Left forelimb (tissue), 1 donor: ENCODE measurements at places on chromosomes 6 and 20.

DNA sequence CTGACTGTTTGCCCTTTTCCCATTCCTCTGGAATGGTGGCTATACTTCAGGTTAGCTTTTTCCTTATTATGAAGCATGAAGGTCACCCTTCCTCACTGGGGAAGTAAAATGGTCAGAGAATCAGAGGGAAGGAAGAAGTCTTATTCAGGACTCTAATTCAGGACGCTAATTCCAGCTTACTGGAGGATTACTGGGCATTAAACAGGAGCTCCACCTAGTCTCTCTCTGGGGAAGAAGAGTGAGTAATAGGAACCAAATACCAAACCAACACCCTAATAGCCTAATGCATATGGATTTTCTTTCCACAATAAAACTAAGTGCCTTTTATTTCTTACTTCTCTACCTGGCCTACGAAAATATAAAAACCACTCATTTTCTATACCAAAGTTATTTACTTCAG is 10.1 kb downstream of the CRISP1 start:
- DNase-seq = no peak

DNA sequence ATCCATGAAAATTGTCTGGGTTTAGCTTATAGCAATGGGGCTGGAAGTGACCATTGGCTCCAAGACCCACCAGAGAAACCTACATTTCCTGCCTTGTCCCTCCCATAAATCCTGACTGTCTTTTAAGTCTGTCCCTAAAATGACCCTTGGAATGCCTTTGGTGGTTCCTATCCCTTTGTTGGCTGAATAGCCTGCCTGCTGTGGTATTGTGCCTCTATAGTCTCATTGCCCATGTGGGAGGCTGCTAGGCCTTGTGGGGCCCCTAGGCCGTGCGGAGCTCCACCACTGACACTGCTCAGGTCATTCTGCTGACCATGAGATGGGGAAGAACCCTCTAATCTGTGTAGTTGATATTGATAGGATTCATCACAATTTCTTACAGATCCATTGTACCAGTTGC is 43.3 kb downstream of the SCP2D1 start:
- no peak for DNase-seq

DNA sequence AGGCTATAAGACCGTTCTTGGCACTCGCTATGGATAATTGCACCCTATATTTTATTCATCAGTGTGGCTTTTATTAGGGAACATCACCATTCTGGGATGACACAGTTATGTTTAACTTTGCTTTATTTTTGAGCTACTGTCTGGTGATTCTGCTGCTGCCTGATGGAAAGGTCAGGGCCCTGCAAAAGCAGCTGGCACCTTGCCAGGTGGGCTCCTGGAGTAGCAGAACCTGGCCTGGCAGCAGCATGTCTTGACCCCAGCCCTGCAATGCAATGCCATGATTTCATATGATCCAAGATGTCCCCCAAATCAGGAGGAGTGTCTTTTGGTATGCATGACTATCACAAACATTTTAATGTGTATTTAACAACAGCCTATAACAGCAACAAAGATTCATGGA is 228.4 kb upstream of the RSPO3 start:
- DNase-seq = no peak

GRCh38 chr6:170237999-170238740 is 52.7 kb downstream of the DLL1 start:
- DNase-seq = no peak

- DNase-seq = no peak
Measured at GRCh38 chr6:39314273-39314795, at the start of gene KCNK17. TSS of gene KCNK17 (minus strand) at chr6:39314419. CDS start at chr6:39314320, 99 bp downstream.

DNA sequence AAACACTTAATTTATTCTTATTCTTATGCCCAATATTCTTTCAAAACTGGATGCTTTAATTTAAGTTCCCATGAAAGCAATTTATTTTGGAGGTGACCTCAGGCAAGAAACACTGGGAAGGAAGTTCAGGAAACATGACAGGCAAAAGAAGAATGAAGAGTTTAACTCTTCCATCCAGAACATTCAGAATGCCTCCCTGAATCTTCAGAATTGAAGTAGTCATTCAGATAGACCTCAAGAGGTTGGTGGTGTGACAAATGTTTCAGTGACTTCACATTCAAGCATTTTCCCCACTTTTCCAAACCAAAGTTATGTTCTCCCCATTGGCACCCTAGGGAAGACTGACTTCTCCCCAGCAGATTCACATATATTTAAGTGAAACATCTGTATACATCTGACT is 110.5 kb downstream of the HAO1 start:
- no peak for DNase-seq

GRCh38 chr6:30490026-30490876 is 942 bp downstream of the HLA-E start:
- peak; percentile 81 for DNase-seq

- no peak for DNase-seq
Measured at GRCh38 chr20:25064561-25065071, 6.7 kb upstream of the ACSS1 start.

- no peak for DNase-seq
Measured at GRCh38 chr20:31549513-31549880, 35.3 kb downstream of the HM13 start.

DNA sequence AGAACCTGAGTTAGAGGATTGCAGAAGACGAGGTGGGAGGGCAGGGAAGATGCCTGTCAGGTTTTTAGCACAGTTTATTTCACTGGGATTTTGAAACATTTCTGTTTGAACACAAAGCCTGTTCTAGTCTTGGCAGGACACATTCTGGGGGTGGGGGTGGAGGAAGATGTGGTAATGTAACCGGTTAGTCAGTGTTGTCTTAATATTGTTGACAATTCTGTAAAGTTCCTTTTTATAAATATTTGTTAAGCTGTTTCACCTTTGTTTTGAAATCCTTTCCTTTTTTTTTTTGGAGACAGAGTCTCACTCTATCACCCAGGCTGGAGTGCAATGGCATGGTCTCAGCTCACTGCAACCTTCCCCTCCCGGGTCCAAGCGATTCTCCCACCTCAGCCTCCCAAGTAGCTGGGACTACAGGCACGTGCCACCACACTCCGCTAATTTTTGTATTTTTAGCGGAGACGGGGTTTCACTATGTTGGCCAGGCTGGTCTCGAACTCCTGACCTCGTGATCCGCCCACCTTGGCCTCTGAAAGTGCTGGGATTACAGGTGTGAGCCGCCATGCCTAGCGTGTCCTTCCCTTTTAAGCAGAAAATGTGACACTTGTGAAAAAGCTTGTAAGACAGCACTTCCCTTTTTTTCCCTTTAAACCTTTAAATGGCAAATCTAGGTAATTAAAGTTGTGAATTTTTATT is 20.2 kb downstream of the SLC9A8 start:
- no peak for DNase-seq

- no peak for DNase-seq
Measured at GRCh38 chr6:41970436-41970846, 28.8 kb upstream of the CCND3 start.

DNA sequence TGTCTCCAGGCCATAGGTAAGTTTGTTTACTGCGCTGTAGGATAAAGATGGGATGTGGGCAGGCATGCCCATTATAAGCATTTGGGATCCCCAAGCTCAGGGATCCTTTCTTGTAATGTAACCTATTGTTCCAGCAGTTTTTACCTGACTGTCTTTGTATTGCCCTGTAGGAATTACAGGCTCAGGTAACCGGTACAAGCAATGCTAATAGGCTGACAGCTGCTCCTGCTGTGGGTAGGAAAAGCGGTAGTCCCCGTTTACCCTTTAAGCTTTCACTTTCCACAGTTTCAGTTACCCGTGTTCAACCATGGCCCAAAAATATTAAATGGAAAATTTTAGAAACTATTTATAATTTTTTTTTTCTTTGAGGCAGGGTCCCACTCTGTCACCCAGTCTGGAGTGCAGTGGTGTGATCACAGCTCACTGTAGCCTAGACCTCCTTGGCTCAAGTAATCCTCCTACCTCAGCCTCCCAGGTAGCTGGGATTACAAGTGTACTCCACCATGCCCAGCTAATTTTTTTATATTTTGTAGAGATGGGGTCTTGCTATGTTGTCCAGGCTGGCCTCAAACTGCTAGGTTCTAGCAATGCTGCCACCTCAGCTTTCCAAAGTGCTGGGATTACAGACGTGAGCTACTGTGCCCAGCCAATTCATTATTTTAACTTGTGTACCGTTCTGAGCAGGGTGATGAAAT is 108.6 kb downstream of the CDYL start:
- no peak for DNase-seq

GRCh38 chr20:21234324-21234723 is 68.8 kb upstream of the XRN2 start:
- no peak for DNase-seq

GRCh38 chr6:42226645-42227143 is 9.0 kb upstream of the MRPS10 start:
- no peak for DNase-seq

GRCh38 chr6:163054641-163055040 is 326.9 kb downstream of the PACRG start:
- no peak for DNase-seq

GRCh38 chr20:7410150-7410549 is 530.1 kb downstream of the HAO1 start:
- no peak for DNase-seq

DNA sequence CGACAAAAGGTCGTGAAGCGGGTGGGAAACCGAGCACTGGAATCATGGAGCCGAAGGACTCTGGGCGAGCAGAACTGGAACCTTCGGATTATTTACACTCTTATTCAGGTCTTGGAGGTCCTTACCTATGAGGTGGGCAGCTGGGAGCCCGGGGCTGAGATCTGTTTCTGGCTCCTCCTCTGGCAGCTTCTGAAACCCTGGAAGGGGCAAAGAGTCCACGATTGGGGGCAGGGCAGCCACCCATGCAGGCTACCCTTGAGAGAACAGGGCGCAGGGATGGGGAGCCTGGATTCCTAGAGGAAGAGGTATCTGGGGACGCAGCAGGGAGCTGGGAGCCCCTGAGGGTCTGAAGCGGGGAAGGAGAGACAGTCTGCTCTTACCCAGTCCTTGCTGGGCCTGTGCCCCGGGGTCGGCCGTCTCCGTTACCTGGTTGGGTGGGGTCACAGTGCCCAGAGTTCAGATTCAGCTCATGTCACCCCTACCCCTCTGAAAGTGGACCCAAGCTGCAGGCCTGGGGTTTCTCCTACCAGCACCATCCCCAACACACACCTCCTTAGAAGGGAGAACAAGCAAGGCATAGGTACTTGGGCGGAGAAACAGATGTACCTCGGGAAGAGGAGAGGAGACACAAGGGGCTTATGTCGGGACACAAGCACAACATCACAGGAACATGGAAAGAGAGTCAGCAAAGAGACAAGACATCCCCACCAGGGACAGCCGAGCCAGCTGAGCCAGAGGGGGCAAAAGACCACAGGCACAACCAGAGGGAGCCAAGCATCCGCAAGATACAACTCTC is 592 bp downstream of the LTB start:
- no peak for DNase-seq

DNA sequence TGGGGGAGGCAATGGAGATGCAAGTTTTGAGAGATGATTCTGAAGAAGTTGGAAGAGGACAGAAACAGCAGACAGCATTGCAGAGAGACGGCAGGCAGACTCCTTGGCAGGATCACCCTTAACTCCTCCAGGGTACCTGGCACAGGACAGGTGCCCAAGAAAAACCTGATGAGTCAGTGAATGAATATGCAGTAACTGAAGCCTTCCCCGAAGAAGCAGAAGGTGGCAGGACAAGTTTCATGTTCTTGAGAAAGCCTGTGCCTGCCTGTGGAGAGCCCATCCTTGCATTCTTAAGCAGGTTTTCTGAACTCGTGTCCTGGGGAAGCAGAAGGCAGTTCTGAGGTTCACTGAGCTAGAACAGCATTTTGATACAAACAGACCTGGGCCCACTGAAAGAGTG is 79.6 kb upstream of the SASH1 start:
- DNase-seq = no peak

DNA sequence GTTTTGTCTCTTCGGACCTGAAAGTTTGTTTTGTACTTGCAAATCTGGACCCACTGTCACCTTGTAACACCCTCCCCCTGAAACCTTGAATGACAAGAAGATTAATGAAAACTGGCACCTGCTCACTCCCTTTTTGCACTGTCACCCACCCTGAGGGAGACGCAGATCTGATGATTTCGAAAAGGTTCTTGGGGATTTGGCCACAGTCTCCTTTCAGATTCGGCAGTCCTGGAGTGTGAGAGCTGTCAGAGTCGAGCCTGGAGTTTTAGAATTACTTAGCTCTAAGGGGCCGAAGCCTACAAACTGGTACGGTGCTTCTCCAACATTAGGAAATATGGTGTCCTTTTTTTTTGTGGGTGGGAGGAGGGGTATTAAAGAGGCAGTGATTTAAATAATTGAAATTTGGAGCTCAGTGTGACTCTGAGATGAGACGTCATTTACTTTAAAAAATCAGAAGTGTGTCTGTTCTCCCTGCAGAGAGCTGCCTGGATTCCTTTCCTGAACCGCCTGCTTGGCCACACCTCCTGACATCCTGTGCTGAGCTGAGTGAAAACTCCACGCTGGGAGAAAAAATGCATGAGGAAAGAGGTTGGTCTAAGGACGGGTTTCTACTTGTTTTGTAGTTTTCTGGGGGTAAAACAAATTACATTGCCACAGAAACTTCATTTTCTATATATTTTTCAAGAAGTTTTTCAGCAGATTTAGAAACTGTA is 447.0 kb upstream of the CDH4 start:
- DNase-seq = no peak

DNA sequence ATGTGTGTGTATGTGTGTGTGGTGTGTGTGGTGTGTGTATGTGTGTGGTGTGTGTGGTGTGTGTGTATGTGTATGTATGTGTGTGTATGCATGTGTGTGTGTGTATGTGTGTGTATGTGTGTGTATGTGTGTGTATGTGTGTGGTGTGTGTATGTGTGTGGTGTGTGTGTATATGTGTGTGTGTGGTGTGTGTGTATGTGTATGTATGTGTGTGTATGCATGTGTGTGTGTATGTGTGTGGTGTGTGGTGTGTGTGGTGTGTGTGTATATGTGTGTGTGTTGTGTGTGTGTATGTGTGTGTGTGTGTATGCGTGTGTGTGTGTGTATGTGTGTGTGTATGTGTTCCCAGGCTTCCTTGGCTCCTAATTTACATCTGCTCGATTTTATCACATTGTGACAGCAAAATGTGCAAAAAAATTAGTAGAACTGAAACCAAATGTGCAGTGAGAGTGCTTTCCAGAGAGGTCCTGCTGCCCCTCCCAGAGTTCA is 234.5 kb downstream of the BMP7 start:
- no peak for DNase-seq

DNA sequence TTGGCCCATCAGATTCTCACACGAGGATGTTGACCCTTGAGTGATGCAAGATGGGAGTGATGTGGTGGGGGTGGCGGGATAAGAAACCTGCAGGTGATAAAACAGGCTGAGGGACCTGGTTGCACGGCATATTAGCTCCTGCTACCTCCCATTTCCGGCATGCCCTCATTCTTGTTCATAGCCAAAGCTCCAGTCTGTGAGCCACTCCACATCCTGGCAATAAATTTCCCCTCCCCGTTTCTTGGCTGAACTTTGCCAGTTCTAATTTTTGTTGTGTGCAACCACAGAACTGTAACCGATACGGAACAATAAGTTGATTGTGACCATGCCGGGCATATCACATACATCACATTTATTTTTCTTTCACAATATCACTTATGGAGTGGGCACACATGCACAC is 41.6 kb upstream of the NFATC2 start:
- DNase-seq = no peak
